Colonic mucosa (tissue), 4 donors: ENCODE measurements at places on chromosomes 2 and 18. TPM values are rescaled to one million over a fixed set of nuclear protein-coding genes. Genes with fewer than 3 reads are reported as not detected.

The SLC4A5 gene
- total RNA-seq, result 0.45 TPM

The KHK gene
- total RNA-seq, result 20.3 TPM

The RAB17 gene
- 34.7 TPM for total RNA-seq

The SRD5A2 gene
- total RNA-seq, result not detected

The AFF3 gene
- total RNA-seq, result 0.86 TPM

The FAM237A gene
- total RNA-seq, result not detected

- no peak for DNase-seq
These were observed 52.7 kb upstream of the ITM2C start for GRCh38 chr2:230812033-230812432.

GRCh38 chr2:133346654-133347053, 221.6 kb downstream of the NCKAP5 start:
- no peak for DNase-seq
